ENCODE measurements at places on chromosomes 16 and 17.

- DNase-seq: no peak
These were observed 42.8 kb downstream of the MYO1D start for GRCh38 chr17:32834104-32834503.

DNA sequence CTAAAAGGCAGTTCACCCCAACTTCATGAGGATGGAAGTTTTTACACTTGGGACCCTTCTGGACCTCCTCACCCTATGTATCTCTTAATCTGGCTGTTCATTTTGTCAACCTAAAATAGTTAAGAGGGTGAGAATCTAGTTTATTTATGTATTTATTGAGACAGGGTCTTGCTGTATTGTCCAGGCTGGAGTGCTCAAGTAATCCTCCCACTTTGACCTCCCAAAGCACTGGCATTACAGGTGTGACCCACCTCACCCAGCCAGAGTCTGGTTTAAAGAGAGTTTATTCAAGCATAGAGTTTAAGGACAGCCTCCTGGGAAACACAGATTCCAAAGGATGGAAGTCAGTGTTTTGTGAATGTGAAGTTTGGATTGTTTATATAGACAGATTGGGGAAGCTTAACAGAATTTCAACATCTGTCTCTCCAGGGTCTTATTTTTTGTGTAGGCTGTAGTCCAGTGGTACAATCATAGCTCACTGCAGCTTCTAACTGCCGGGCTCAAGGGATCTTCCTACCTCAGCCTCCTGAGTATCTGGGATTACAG is 8.0 kb upstream of the APPBP2 start:
- no peak for DNase-seq

- DNase-seq: no peak
These were observed 183.2 kb downstream of the CYB561 start for GRCh38 chr17:63262751-63263476.

DNA sequence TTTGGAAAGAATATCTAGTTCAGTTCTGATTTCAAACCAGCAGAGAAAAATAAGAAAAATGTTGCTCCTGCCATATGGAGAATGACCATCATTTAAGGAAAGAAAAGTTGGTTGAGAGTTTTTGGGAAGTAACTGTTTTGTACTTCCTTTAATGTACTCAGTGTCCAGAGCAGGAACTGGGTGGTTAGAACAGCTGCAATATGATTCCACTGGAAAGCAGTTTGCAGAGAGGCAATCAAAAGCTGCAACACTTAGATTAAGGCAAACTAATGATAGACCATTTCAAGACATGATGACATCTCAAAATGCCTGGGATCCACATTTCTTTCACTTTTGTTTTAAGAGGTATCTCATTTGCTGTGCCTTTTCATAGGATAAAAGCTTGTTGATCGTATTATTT is 313.3 kb upstream of the HSBP1 start:
- DNase-seq: no peak

DNA sequence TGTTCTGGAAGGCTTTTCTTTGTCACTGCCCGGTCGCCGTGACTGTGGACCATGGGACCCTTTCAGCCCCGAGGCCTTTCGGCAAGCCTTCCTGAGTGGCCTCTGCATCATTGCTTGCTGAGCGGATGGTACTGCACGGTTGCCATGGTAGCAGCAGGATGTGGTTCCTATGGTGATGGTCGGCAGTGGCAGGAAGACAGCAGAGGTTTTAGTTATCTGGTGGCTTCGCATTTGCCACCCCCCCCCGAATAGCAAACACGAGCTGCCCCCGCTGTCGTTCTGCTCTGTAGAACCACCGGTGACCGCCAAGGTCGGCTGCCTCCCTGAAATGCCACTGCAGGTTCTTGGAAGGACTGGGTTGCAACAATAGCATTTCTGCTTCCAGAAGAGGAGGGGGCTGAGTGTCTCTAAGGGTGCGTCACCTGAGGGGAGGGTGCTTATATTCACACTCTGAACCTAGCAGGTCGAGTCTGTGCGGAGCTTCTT is 76.6 kb downstream of the CMIP start:
- peak; percentile 29 for DNase-seq

- no peak for DNase-seq
These were observed 32.3 kb upstream of the HS3ST3A1 start for GRCh38 chr17:13634021-13634420.

DNA sequence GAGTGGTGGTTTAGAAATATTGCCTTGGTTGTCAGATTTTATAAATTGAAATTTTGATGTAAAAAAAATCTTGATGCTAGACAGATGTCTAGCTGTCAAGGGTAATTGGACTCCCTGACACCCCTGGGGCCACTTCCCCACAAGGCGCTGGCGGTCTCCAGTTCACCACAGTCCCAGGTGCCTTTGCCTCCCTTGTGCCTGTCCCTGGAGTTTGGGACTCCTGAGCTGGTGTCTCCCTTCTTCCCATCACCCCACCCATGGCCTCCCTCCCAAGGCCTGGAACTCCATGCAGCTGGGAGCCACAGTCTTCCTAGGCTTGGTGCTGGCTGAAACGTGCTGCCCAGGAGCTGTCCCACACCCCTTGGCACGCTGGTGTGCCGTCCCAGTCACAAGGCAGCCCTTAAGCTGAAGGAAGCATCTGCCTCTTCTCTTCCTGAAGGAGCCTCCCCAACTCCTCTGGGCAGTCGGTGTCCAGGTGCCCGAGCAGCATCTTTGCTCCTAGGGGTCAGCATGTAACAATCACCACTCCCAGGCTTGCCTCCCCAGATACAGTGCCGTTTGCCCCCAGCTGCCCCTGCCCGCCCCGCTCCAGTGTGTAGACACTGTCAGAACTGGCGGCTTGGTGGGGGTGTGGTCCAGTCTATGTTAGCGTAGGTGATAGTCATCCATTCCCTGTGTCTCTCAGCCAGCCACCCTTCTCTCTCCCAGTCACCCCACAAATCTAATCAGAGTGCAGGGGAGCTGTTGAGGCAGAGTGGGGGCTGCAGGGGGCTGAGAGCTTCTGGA is 26.2 kb downstream of the POLR3E start:
- no peak for DNase-seq

DNA sequence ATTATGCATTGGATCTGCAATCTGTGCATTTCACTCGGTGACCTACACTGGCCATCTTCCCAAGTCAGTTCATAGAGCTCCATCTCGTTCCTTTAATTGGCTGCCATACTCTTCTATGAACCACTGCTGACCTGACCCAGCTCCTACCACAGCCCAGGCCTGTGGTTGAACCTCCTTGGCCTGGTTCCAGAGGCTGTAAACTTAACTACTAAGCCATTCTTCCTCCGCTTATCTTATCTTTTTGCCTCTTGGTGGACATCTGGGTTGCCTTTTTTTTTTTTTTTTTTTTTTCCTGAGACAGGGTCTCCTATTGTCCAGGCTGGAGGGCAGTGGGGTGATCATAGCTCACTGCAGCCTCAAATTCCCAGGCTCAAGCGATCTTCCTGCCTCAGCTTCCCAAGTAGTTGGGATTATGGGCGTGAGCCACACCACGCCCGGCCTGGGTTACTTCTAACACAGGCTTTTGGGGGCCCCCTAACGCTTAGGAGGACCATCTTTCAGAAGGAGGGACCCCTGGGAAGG is 18.3 kb downstream of the COQ7 start:
- DNase-seq: no peak

- DNase-seq: no peak
These were observed 130.3 kb downstream of the CCDC144A start for GRCh38 chr17:16820161-16820877.

- DNase-seq: no peak
These were observed 12.9 kb downstream of the CMIP start for GRCh38 chr16:81457326-81458133.

DNA sequence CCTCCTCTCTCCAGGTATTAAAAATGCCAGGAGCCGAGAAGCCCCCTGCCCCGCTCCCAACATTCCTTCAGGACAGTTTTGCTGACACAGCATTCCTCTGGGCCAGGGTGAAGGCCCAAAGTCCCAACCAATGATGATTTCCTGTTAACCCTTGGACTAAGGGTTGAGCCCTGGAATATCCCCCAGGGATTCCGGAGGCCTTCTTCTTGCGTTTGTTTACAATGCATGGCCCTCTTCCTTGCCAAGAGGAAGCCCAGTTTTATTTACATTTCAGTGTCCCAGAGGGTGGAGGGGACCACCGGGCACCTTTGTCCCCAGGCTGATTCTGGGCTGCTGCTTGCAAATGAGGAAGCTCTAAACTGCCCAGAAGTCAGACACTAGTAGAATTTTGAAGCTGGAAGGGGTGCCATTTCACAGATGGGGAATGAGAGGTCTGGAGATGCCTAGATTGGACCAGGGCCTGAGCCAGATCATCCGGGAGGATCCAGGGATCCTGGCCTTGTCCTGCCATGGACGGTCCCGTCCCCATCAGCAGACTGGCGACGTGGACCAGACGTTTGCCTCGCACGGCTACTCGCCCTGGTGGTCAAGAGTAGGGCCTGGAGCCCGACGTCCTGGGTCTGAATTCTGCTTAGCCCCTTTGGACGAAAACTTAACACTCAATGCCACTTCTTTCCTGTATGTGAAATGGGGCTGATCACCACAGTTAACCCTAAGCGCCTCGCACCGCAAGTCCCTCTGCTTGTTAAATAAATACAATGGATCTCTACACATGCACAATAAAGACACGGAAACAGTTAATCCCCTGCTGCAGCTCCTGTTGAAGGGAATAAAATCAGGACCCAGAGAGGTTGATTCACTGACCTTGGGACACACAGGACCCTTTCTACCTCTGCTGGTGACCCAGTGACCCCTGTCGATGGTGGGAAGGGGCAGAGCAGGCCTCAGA is 55.6 kb upstream of the CIBAR2 start:
- no peak for DNase-seq

All from stimulated activated CD4-positive, alpha-beta T cell treated with anti-CD3 and anti-CD28 coated beads, Interleukin-2, amount 100 ng/mL, for 48 hours (primary cell).